Activated T-helper 1 cell treated with anti-CD3 and anti-CD28 coated beads, Interleukin-12 subunit alpha, Interleukin-12 subunit beta, Interleukin-2, Interleukin-4 antibody, amounts not matched to agents 30 ng/mL and 10 ng/mL and 1 ng/mL, durations not matched to agents 14 hours and 24 hours and 36 hours (primary cell): ENCODE measurements at places on chromosomes 7 and 10. TPM values are rescaled to one million over a fixed set of nuclear protein-coding genes. Genes with fewer than 3 reads are reported as not detected.

Gene EIF3B
- total RNA-seq = 269 and 270 TPM in 2 replicates

Gene C10orf105
- 0.18 and 0.32 TPM in 2 replicates for total RNA-seq

Gene PTPRZ1
- not detected in 2 replicates for total RNA-seq

Gene HABP2
- total RNA-seq = not detected in 2 replicates

DNA sequence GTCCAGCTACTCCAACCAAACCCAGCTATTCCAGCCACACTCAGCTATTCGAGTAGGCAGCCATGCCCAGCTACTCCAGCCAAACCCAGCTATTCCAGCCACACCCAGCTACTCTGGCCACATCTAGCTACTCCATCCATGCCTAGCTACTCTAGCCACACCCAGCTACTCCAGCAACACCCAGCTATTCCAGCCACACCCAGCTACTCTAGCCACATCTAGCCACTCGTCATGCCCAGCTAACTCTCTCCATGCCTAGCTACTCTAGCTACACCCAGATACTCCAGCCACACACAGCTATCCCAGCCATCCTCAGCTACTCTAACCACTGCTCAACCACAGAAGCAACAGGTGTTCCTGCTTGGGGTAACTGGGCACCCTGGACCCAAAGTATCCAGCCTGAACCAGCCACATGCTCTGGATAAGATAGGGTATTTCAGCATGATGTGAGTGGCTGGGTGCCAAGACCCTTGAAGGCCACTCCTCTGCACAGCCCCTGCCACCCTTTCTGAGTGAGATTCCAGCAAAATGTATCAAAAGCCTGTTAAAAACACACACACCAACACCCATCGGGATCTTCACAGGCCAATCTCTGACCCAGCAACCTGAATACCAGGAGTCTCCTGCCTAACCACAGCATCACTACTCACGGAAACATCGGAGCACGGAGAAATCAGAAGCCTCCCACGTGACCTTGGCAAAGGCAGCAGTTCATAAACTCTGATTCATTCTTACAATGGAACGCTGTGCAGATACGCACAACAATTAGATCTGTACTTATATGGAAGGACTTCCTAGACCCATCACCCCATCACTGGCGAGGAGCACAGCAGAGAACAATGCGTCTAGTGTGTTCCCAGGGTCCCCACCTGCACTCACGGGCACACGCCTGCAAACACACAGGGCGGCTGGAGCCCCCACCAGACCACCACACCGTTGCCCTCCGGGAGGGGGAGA lies 51.8 kb upstream of the DNAAF5 start:
- no peak for DNase-seq
- H3K4me3 ChIP-seq = no peak overlapping the region

DNA sequence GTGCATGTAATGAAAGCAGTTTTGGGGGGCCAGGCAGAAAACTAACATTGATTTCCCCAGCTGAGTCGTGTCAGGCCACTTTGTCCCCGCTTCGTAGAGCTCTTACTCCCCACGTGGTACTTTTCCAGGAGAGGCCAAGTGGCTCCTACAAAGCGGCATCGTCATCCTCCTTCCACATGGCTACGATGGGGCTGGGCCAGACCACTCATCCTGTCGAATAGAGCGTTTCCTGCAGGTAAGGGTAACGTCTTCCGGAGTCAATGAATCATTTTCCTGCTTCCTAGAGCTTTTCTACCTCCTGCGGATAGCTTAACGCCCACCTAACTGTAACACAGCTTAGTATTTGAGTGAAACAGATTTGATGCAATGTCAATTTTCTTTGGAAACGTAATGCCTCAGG lies 21.7 kb upstream of the SEC61A2 start:
- H3K27ac ChIP-seq = no peak overlapping the region
- H3K4me3 ChIP-seq = no peak overlapping the region
- peaks cover 22% of the 10 kb centered on the region for H3K4me1 ChIP-seq
- H3K27me3 ChIP-seq = no peaks in the 10 kb centered on the region
- no peak for DNase-seq

DNA sequence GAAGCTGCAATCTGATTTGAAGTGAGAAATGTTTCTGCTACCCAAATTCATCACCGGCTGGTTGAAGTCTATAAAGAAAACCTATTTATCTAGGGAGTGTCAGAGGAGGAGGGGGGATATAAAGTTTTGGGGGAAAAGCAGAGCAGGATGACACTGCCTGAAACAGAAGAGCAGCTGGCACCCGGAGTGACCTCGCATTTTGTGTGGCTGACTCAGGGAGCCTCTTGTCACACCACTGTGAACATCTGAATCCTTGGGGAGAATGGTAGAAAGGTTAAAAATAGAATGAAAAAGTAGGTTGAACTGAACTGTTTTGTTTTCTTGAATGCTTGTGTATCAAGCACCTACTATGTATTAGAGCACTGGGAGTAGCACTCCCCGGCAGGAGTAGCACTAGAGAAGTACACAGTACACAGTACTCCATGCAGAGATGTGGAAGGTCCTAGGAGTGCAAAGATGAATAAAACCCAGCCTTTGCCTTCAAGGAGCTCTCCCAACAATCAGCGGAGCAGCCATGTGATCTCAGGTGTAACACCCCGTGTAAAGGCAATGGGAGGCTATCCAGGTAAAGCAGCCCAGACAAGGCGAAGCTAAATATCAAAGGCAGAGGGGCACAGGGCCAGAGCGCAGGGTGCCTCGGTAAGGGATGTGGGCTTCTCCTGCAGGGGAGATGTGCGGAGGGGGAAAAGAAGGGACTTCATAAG lies 13.5 kb downstream of the CRTAC1 start:
- H3K27ac ChIP-seq = no peak overlapping the region
- no peaks in the 10 kb centered on the region for H3K36me3 ChIP-seq
- DNase-seq = no peak

GRCh38 chr10:126014309-126014708 lies 117.9 kb downstream of the FANK1 start:
- H3K36me3 ChIP-seq = no peaks in the 10 kb centered on the region
- H3K4me1 ChIP-seq = no peaks in the 10 kb centered on the region
- no peak overlapping the region for H3K4me3 ChIP-seq
- H3K27me3 ChIP-seq = peaks cover 3% of the 10 kb centered on the region

GRCh38 chr10:102511583-102512274 lies 8.0 kb downstream of the SUFU start:
- no peak overlapping the region for H3K4me3 ChIP-seq
- H3K36me3 ChIP-seq = peaks cover 25% of the 10 kb centered on the region
- no peak for DNase-seq
- H3K27ac ChIP-seq = peak overlapping the region; percentile 51
